Upper lobe of right lung (tissue), 1 donor: ENCODE measurements at places on chromosomes 2 and 18.
A peak's percentile ranks its signal among the peaks of the same experiment; 100 is the strongest.

DNA sequence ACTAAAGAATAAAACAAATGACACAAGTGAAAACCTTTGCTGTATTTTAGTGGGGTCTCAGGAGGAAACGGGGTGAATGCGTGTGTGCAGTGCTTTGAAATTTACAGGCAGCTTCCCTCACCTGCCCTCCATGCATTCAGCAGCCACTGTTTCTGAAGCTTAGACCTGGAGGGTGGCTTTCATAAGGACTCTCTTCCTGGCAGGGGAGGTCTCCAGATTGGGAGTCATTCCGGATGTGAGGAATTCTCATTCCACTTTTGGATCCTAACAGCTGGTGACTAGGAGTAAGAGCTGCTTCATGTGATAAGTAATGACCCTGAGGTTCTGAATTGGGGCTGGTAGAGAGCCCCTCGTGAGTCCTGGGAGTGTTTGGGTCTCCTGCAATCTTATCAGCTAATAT is 192.5 kb downstream of the SH3BP4 start:
- no peak for DNase-seq

GRCh38 chr2:23107327-23107941 is 277.5 kb upstream of the KLHL29 start:
- no peak for DNase-seq

- no peak for DNase-seq
These were observed 63.9 kb upstream of the EDAR start for GRCh38 chr2:109052922-109053321.

GRCh38 chr18:23838801-23839366 is 149.6 kb downstream of the LAMA3 start:
- no peak for DNase-seq

- no peak for DNase-seq
These were observed 94.6 kb upstream of the SCG2 start for GRCh38 chr2:223696719-223697118.

- no peak for DNase-seq
These were observed 258.1 kb upstream of the RAB12 start for GRCh38 chr18:8351161-8351560.

- no peak for DNase-seq
These were observed 334.8 kb downstream of the DYSF start for GRCh38 chr2:71788186-71788525.

- DNase-seq: no peak
These were observed 43.6 kb downstream of the TSPYL6 start for GRCh38 chr2:54212456-54212855.

GRCh38 chr18:48342581-48342980 is 66.6 kb downstream of the ZBTB7C start:
- no peak for DNase-seq

- DNase-seq: no peak
These were observed 303.9 kb downstream of the CPS1 start for GRCh38 chr2:210860276-210860675.

DNA sequence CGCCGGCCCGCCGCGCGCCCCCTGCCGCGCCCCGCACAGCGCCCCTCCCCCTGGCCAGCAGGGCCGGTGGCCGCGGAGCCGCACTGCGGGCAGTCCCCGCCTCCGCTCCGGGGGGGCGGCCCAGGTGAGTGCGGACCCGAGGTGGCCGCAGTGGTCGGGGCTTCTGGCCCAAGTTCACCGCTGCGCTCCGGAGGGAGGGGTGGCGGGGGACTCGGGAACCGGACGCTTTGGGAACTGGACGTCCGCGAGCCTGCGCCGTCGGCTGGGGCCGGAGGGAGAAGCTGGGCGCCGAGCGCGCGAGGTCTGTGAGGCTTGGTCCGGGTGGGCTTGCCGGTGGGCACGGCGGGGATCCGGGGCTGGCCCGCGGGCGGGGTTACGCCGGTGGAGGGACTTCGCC is 591 bp upstream of the LDLRAD4 start:
- DNase-seq: peak; percentile 74

GRCh38 chr2:10019174-10019573 is 24.2 kb upstream of the KLF11 start:
- no peak for DNase-seq

DNA sequence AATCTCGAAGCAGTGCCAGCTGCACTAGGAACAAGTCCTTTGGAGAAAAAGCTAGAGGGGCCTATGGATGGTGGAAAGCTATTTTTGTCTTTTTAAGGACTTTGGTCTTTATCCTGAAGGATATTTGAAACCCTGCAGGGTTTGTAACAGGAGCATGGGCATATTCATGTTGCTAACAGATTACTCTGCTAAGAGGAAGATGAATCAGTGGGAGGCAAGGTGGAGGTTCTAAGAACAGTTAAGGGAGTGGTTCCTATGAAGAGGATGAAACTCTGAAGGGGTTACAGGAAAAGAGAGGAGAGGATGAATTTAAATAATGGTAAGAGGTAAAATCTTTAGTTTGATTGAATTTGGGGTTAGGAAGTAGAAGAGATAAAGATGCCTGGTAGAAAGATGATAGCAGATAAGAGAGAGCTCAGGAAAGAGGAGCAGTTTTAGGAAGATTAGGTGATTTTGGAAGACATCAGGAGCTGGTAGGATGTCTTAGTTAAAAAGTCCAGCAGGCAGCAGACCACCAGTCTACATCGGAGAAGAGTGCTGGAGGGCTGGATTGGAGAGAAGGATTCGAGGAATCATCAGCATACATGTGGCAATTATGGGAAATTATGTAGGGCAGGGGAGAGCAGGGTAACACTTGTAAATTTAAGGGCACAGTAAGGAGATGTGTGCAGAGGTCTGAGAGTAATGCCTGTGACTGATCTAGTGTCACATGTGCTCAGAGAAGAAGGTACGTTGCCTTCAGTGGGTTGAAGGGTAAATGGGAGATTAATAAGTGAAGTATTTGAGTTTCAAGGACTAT is 39.3 kb upstream of the C1GALT1C1L start:
- DNase-seq: no peak

- DNase-seq: no peak
These were observed 158.5 kb upstream of the NOSTRIN start for GRCh38 chr2:168643979-168644378.
